Ovary (tissue), 10 donors: ENCODE measurements at places on chromosomes 7 and 10. TPM values are rescaled to one million over a fixed set of nuclear protein-coding genes. Genes with fewer than 3 reads are reported as not detected.

The ZNF727 gene
- total RNA-seq, result 4.5 TPM

The SVOPL gene
- 1.0 TPM for total RNA-seq

The JAZF1 gene
- 11.3 TPM for total RNA-seq

The GRID2IP gene
- 0.38 TPM for total RNA-seq

The LIPK gene
- not detected for total RNA-seq

The FAM241B gene
- total RNA-seq, result 2.1 TPM

The OPN4 gene
- not detected for total RNA-seq

The SEMA3A gene
- total RNA-seq, result 1.5 TPM

The TFPI2 gene
- total RNA-seq, result 105 TPM

The OLAH gene
- not detected for total RNA-seq

The AKAP9 gene
- total RNA-seq, result 92.8 TPM

The RAMP3 gene
- total RNA-seq, result 10.8 TPM

The STARD3NL gene
- 44.3 TPM for total RNA-seq

The GRID1 gene
- 6.2 TPM for total RNA-seq

The TMEM196 gene
- not detected for total RNA-seq
